ENCODE measurements at places on chromosomes 2 and 18.

GRCh38 chr2:34656632-34657031 is 1057.5 kb upstream of the FAM98A start:
- DNase-seq, result no peak

- no peak for DNase-seq
These were observed 53.3 kb upstream of the TTN start for GRCh38 chr2:178860551-178860950.

DNA sequence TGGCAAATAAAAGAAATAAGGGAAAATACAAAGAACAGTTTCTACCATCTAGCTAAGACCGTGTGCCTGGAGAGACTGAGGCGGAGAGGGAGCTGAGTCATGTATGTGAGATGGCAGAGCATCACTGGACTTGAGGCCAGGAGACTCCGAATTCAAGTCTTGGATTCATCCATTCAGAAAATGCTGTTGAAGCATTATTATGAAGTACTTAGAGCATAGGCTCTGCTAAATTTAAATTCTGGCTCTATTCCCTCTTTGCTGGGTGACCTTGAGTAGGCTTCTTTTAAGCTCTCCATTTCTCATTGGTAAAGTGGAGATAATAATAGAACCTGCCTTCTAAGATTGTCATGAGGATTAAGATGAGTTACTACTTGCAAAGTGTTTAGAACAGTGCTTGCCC is 34.7 kb downstream of the NPHP1 start:
- DNase-seq, result no peak

GRCh38 chr18:5890331-5891183 is 4.8 kb downstream of the TMEM200C start:
- no peak for DNase-seq

DNA sequence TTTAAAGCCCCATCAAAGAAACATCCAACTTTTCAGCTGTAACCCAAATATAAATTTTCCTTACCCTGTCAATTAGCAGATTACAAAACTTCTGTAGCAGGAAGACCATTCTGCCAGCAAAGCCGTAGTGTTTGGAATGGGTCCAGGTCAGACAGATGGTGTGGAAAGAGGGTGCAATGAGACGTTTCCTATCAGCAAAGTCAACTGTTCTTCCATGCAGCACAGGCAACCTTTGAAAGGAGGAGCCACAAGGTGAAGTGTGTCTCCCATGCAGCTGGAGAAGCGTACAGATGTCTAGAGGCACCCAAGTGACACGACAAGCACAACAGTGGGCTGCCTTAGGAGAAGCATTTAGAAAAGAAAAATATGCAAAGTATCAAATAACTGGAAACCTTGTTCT is 83.7 kb downstream of the SP3 start:
- DNase-seq, result no peak

- no peak for DNase-seq
These were observed 79.2 kb downstream of the KIAA2012 start for GRCh38 chr2:202152104-202152715.

- DNase-seq, result no peak
These were observed 182.8 kb upstream of the SESTD1 start for GRCh38 chr2:179447421-179447820.

- no peak for DNase-seq
These were observed 1237.1 kb downstream of the LRP1B start for GRCh38 chr2:140893685-140894084.

DNA sequence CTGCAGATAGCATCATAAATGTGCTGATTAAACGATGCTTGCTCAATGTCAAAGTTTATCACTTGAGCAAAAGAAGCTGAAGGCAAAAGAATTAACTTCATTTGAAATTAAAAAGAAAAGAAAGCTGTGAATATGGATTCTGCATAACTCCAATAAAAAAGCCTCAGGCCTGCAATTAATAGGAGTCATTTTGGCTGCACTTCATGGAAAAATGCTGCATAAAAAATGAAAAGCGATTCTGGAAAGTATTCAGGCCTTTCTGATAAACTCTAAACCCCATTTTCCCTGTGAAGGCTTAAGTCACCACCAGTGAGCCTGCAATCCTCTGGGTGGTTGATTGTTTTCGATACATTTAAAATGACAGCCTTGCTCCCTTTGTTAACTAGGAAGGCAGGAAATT is 1793.4 kb downstream of the SUCLG1 start:
- DNase-seq, result no peak

GRCh38 chr18:48632676-48633257 is 93.9 kb downstream of the CTIF start:
- DNase-seq, result no peak
